Hypothalamus (tissue), 51 donors: ENCODE measurements at places on chromosomes 16 and 17.

- no peak for DNase-seq
These were observed 1026.8 kb downstream of the CDH11 start for GRCh38 chr16:64094992-64095634.

GRCh38 chr17:61456061-61456681 lies 3.9 kb downstream of the TBX4 start:
- DNase-seq = no peak

DNA sequence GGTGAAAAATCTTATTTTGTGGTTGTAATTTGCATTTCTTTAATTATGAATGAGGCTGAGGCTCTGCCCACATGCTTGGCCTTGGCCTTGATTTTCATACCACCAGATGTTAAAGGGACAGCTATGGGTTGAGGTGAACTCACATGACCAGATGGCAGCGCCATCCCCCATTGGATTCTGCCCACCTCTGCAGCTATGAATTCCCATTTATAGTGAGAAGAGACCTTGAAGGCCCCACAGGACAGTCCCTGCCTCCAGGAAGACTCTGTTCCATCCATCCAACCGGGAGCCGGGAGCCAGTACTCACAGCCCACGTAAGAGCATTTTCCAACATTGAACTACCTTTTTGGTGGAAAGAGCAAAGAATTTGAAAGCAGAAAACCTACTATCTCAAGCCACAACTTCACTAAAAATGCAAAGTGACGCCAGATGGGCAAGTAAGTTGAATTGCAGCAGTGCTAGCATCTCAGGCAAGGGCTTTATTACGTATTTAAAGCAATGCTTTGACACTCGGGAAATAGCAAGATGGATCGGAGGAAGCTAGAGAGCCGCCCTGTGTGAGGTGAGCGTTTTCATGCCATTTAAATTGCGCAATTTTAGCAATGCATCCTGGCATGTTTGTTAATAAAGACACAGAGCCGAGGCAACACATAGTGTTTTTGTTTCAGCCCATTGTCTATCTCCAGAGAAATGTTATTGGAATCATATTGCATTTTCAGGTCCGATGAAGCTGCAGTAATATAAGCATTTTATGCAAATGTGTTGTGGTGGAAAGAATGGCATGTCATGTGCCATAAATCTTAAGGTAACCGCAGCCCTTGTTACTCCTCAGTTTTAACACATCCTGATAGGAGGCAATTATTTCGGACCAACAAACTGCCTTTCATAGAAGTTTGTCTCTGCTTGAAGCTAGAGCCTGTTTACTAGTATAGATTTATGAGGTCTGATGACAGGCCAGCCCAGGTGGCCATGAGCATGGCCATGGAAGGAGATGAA lies 273.4 kb upstream of the TNRC6C start:
- no peak for DNase-seq

- no peak for DNase-seq
These were observed 624.5 kb downstream of the TOX3 start for GRCh38 chr16:51922476-51922875.

DNA sequence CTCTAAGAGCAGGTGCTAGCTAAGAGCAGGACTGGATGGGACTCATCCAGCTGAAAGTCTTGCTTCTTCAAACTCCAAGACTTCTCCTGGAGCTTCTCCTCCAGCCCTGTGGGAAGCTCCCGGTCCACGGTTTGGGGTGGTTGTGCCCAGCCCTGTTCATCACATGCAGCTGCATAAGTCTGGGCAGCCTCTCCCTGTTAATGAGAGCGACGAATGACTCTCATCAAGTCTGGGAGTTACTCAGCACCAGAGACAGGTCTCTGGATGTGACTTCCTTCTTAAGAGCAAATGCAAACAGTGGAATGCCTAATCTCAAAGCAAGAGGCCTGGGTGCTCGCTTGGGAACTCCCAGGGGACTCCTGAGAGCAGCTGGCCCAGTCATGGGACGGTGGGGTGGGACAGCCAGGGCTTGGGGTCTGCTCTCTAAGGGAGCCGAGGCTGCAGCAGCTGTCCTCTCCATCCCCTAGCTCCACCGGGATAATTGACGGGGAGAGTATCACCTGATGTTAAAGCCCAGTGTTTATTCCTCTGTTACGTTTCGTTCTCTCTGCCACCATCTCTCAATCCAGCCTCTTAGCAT lies 35.3 kb upstream of the CRHR1 start:
- no peak for DNase-seq

- no peak for DNase-seq
These were observed 6.7 kb downstream of the ABCC3 start for GRCh38 chr17:50641357-50641756.
